ENCODE measurements at places on chromosomes 2 and 18. TPM values are rescaled to one million over a fixed set of nuclear protein-coding genes. Genes with fewer than 3 reads are reported as not detected.

GRCh38 chr2:146665800-146666199, 1179.0 kb upstream of the ACVR2A start:
- DNase-seq: no peak

GRCh38 chr2:239163688-239164334, 237.0 kb downstream of the HDAC4 start:
- DNase-seq: peak; percentile 4

Gene KRTCAP3
- total RNA-seq: 0.63 TPM

DNA sequence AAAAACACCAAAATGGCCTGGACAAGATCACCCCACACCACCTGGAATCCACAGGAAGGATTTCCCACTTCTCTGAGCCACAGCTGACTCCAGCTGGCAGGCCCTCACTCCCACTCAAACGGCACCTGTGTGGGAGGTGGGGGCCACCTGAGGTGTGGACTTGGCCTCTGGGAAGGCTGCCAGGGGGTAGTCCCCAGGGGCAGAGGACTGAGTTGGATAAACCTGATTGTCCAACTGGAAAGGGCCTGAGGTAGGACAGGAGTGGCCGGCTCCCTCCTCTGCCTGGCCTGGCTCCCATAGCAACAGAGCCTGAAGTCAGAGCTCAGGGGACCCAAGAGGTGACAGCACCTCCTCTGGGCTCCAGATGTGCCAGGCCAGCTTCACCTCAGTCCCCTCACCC, 300.2 kb downstream of the CELF4 start:
- no peak for DNase-seq

DNA sequence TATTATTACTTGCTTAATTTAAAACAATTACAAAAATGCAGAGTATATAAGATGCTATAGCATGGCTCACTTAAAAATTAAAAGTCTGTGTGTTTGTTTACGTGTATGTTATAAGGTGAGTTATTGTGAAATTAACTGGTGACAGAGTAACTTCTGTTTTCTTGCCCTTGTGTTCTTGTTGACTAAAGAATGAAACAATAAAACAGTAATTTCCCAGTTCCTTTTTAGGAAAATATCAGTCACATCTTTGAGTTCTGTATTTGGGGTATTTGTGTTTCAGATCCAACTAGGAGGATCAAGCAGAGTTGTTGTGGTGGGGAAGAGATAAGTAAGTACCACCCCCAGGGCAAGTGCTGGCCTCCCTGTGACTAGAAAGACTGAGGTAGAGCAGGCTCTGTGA, 143.6 kb downstream of the CCDC148 start:
- DNase-seq: no peak

- DNase-seq: peak; percentile 77
Observed at GRCh38 chr2:201116959-201117734, 1.2 kb downstream of the CFLAR start.

DNA sequence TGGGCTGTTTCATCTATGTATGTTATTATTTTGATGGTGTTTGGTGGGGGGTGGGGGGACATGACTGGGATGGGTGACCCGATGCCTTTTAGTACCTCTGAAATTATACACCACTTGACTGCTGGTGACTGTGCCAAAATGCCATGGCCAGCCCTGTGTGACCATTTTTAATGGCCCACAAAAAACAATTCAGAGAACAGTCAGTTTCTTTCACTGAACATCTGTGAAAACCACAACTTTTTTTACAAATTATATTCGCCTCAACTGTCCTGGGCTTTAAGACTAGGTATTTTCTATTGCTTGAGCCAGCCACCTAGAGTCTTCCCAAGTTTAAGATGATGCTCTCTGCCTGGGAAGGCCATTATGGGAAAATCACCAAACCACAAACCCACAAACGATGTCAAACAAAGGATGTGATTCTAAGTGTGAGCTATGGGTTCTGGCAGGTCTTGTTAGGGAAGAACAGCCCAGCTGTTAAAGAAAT, 33.9 kb downstream of the FN1 start:
- DNase-seq: no peak

- DNase-seq: peak; percentile 33
Observed at GRCh38 chr18:8839281-8839680, 133.9 kb downstream of the MTCL1 start.

DNA sequence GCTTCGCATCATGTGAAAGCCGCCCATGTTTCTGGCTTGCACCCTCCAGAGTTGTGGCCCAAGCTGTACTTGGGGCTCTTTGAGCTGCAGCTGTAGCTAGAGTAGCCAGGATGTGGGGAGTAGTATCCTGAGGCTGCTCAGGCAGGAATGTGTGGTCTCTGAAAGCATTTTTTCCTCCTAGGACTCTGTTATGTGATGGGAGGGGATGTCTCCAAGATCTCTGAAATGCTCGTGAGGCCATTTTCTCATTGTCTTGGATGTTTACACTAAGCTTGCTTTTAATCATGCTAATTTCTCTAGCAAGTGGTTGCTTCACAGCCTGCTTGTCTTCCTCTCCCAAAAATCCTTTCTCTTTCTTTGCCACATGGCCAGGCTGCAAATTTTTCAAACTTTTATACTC, 687.6 kb downstream of the DCDC2C start:
- DNase-seq: no peak

GRCh38 chr2:229851870-229852269, 69.9 kb downstream of the TRIP12 start:
- no peak for DNase-seq

Gene IL37
- not detected for total RNA-seq

Gene ABCG8
- total RNA-seq: not detected

Gene SNED1
- total RNA-seq: 6.1 TPM

Gene SPATA3
- total RNA-seq: not detected

Measured in left ventricle myocardium inferior (tissue), 1 donor.